ENCODE measurements at places on chromosomes 5 and 9. TPM values are rescaled to one million over a fixed set of nuclear protein-coding genes. Genes with fewer than 3 reads are reported as not detected.

GRCh38 chr5:71923755-71924154, 183.5 kb upstream of the MAP1B start:
- H3K4me1 ChIP-seq = peaks cover 3% of the 10 kb centered on the region
- no peaks in the 10 kb centered on the region for H3K27me3 ChIP-seq
- H3K4me3 ChIP-seq = no peak overlapping the region
- H3K36me3 ChIP-seq = no peaks in the 10 kb centered on the region

DNA sequence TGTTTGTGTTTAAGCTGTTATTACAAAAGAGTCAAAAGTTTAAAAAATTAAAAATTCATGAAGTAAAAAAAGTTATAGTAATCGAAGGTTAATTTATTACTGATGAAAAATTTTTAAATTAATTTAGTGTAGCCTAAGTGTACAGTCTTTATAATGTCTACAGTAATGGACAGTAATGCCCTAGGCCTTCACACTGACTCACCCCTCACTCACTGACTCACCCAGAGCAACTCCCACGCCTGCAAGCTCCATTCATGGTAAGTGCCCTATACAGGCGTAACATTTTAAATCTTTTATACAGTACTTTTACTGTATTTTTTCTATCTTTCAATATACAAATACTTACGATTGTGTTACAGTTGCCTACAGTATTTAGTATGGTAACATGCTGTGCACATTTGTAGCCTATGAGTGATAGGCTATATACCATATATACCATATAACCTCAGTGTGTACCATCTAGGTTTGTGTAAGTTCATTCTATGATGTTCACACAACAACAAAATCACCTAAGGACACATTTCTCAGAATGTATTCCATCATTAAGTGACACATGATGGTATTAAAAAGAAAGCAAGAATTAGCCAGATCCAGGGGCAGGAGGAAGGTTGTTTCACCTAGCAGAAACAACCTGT, 40.1 kb downstream of the DCAF10 start:
- peaks cover 3% of the 10 kb centered on the region for H3K36me3 ChIP-seq
- H3K4me3 ChIP-seq = no peak overlapping the region
- no peaks in the 10 kb centered on the region for H3K4me1 ChIP-seq

DNA sequence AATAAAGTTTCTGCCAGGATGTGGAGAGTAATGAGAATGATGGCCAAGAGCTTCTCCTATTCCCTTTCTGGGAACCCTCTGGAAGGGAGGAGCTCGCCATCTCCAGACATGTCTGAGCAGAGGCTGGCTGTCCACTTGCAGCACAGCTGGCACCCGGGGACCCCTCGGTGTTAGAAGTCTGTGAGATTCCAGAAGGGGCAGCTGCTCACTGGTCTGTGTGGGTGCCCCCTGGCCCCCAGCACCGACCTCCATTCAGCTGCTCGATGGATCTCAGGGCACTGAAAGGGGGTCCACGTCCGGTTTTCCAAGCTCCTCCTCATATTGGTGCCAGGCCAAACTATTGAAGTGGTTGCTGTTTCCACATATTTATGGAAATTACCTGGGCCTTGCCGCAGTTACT, 3.6 kb upstream of the FAM163B start:
- H3K27ac ChIP-seq = no peak overlapping the region
- H3K36me3 ChIP-seq = no peaks in the 10 kb centered on the region
- H3K27me3 ChIP-seq = peaks cover 32% of the 10 kb centered on the region
- no peak for DNase-seq
- H3K4me3 ChIP-seq = no peak overlapping the region
- no peaks in the 10 kb centered on the region for H3K4me1 ChIP-seq

- no peaks in the 10 kb centered on the region for H3K36me3 ChIP-seq
- H3K4me1 ChIP-seq = peaks cover 7% of the 10 kb centered on the region
- no peak for DNase-seq
These were observed 61.9 kb downstream of the SNX24 start for GRCh38 chr5:122907276-122907675.

GRCh38 chr5:140113180-140113698, 670 bp upstream of the PURA start:
- no peaks in the 10 kb centered on the region for H3K36me3 ChIP-seq
- DNase-seq = peak; percentile 15
- H3K4me3 ChIP-seq = peak overlapping the region; percentile 87
- H3K27ac ChIP-seq = peak overlapping the region; percentile 73

- H3K36me3 ChIP-seq = peaks cover 37% of the 10 kb centered on the region
- DNase-seq = no peak
- no peak overlapping the region for H3K27ac ChIP-seq
- no peaks in the 10 kb centered on the region for H3K4me1 ChIP-seq
- H3K27me3 ChIP-seq = no peaks in the 10 kb centered on the region
These were observed 53.1 kb downstream of the LMNB1 start for GRCh38 chr5:126830061-126830460.

GRCh38 chr9:125982798-125983406, 235.7 kb downstream of the PBX3 start:
- H3K27me3 ChIP-seq = no peaks in the 10 kb centered on the region
- H3K36me3 ChIP-seq = no peaks in the 10 kb centered on the region
- H3K4me1 ChIP-seq = no peaks in the 10 kb centered on the region
- peak; percentile 10 for DNase-seq
- H3K27ac ChIP-seq = no peak overlapping the region

- H3K36me3 ChIP-seq = peaks cover 43% of the 10 kb centered on the region
- no peak overlapping the region for H3K4me3 ChIP-seq
- DNase-seq = no peak
- no peak overlapping the region for H3K27ac ChIP-seq
- H3K27me3 ChIP-seq = no peaks in the 10 kb centered on the region
These were observed 23.0 kb downstream of the NREP start for GRCh38 chr5:111734013-111734412.

DNA sequence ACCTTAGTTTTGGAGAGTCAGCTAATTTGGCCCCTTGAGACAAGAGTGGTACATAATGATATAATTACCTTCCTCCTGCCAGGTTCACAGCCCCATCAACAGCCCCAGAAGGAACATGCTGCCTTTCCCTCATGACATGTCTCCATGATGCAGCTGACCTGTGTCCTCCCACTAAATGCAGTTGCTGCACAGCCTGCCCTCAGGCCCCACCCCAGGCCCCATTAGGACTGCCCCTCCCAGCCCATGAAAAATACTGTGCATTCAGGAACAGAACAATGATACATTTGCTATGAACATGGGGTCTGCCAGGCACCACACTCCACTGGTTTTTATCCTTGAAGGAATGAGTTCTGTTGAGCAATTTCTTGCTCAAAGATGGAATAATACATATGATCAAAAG, 176.4 kb downstream of the C5orf15 start:
- no peak for DNase-seq
- H3K4me3 ChIP-seq = no peak overlapping the region
- H3K27ac ChIP-seq = no peak overlapping the region
- H3K27me3 ChIP-seq = no peaks in the 10 kb centered on the region
- H3K4me1 ChIP-seq = no peaks in the 10 kb centered on the region

- no peaks in the 10 kb centered on the region for H3K27me3 ChIP-seq
- H3K36me3 ChIP-seq = peaks cover 3% of the 10 kb centered on the region
- no peak overlapping the region for H3K4me3 ChIP-seq
- no peak for DNase-seq
- H3K4me1 ChIP-seq = no peaks in the 10 kb centered on the region
These were observed 107.2 kb upstream of the DHFR start for GRCh38 chr5:80761966-80762365.

DNA sequence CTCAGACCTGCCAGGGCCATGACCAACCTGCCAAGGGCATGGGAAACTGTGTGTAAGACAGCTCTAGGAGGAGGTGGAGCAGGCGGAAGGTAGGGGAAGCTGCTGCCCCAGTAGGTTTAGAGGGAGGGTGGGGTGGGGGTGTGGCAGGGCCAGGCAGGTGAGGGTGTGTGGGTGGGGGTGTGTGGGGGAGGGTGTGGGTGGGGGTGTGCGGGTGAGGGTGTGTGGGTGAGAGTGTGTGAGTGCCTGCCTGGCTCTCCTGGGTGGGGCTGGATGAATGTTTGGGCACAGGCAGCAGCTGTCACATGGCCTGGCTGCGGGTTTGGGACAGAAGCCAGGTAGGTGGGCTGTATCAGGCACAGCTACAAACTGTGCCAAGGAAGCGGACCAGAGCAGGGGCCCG, 8.8 kb upstream of the N4BP3 start:
- no peaks in the 10 kb centered on the region for H3K27me3 ChIP-seq
- H3K4me1 ChIP-seq = no peaks in the 10 kb centered on the region
- no peak for DNase-seq

DNA sequence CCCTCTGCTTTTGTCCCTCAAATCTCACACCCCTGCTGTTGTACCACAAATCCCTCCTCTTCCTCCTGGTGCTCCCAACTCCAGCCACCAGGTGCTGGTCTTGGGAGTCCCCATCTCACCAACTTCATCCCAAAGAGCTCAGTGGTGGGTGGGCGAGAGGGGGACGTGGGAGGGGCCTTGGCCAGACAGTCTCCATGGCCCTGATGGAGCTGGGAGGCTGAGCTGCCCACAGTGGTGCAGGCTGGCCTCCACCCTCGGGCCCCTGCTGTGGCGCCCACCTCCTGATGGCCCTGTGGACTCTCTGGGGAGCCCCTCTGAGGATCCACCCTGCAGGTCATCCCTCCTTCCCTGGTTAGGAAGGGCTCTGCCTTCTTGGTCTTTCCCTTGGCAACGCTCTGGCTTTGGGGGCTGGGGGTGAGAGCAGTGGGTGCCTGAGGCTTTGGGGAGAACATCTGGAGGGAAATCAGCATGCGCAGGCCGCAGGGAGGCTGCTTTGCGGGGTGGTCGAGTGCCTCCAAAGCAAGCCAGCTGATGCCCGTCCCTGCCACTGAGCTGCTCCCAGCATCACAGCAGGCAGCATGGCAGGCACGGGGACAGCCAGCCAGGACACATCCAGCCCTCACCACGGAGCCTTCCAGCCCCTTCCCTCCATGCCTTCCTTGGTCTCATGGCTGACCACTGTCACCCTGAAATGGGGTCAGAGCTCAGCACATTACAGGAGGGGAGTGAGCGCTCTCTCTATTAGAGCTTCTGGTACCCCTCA, 7.6 kb upstream of the FAM163B start:
- peaks cover 2% of the 10 kb centered on the region for H3K27me3 ChIP-seq
- no peak overlapping the region for H3K4me3 ChIP-seq
- no peaks in the 10 kb centered on the region for H3K36me3 ChIP-seq
- no peak for DNase-seq
- no peaks in the 10 kb centered on the region for H3K4me1 ChIP-seq

DNA sequence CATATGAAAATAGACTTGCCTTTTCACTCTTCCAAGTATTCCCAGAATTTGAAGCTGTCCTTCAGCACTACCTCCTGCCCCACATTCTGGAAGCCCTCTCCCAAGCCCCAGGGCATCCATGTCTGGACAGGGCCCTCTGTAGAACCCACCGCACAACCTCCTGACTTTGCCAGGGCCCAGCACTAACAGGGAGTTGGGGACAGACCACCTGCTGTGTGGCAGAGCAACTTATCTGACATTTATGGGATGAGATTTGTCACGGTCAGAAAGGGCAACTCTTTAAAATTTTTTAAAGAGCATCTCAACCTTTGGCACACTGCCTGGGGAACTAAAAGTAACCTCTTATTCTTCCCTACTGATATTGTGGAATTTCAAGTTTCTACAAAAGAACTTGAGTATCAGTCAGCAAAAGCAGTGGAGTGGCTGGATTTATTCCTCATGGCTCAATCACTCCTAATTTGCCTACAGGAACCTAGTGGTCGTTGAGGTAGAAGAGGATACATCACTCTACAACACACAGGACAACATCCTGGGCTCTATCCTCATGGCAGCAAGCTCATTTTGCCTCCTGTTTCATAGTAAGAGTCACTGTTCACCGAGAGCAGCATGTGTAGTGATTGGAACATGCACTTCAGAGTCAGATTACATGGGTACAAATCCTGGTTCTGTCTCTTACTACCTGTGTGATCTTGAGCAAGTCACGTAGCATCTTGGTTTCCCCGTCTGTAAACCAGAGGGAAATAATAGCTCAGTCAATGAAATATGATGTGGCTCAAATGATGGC, 285.3 kb downstream of the ENC1 start:
- no peaks in the 10 kb centered on the region for H3K27me3 ChIP-seq
- H3K4me3 ChIP-seq = no peak overlapping the region
- no peak for DNase-seq

The ANGPTL2 gene
- 18.8 TPM for total RNA-seq

The PCDHB8 gene
- total RNA-seq = 3.5 TPM

The HSPB3 gene
- 1.5 TPM for total RNA-seq

The UBTD2 gene
- total RNA-seq = 11.7 TPM

The OTULINL gene
- total RNA-seq = 19.7 TPM

The SAP30L gene
- 28.5 TPM for total RNA-seq
